ENCODE measurements at places on chromosomes 3 and 15.

- DNase-seq = no peak
Measured at GRCh38 chr3:13309004-13309403, 111.1 kb downstream of the NUP210 start.

- no peak for DNase-seq
Measured at GRCh38 chr15:53472210-53472609, 287.3 kb downstream of the WDR72 start.

GRCh38 chr3:25884981-25885380 lies 95.1 kb downstream of the OXSM start:
- DNase-seq = no peak

DNA sequence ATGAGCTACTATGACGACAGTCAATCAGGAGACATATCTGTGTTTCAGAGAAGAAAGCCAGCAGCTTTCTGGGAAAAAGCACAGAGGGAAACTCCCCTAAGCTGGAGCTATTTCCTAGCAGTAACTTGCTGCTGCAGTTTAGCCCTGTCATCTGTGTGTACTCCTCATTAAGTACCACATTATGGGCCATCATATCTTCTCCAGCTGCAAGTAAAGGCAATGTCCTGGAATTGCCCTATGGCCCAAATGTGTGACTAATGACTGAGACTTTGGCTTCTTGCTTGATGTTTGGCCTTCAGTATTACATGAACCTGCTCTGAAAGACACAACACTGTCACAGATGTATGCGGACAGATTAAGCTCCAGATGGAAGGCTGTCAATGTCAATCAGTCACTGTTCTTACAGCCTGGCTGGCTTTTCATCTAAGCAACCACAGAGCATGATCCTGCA lies 190.8 kb downstream of the FHIT start:
- no peak for DNase-seq

- no peak for DNase-seq
Measured at GRCh38 chr3:179438841-179439240, 12.4 kb downstream of the GNB4 start.

DNA sequence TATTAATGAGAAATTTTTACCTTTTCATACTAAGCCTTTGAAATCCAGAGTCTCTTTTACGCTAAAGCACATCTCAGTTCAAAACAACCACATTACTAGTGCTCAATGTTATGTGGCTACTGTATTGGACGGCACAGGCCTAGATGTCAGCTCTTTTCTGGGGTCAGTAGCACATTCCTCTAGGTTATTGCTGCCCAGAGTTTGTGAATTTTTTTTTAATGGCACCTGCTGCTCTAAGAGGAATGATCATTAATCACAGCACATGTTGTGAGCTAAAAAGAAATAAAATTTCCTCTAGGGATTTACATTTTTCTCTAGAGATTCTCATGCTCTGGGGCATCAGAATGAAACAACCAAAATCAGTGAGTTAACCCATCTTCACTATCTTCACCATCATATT lies 436.8 kb upstream of the THBS1 start:
- no peak for DNase-seq

DNA sequence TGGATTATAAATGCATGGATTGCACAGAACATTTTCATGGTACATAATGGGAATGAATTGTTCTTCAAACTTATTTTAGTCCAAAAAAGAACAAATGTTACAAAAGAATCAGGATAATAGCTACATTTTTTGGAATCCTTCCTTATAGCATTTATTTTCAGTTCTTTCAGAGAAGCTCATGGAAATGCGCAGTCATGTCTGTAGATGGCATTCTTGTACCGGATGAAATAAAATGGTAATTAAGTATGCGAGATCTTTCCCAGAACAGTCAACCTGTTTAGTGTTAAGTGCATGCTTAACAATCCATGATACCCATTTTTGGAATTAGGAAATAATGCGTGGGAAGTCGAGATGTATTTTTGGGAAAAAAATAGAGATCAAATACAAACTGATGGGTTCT lies 38.2 kb upstream of the GOLGA8B start:
- no peak for DNase-seq

GRCh38 chr15:45084163-45084562 lies 29.8 kb downstream of the DUOX2 start:
- no peak for DNase-seq

- DNase-seq = no peak
Measured at GRCh38 chr3:53628536-53629401, 134.4 kb downstream of the CACNA1D start.

DNA sequence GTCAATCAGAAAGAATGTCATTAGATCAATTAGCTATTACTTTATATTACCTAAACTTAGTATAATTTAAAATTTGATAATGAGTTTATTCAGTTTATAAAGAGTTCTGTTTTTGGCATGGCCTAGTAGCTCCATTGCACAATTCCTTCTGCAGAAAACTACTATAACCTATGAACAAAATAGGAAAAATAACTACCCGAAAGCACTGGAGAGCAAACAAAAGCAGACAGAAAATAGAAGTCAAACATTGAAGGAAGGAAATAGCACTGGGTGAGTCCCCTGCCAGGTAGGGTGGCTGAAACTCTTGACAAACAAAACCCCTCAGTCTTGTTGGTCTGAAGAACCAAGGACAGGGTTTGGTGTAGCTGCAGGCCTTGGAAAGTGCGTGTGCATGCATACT lies 37.5 kb downstream of the CMC1 start:
- DNase-seq = no peak

- no peak for DNase-seq
Measured at GRCh38 chr3:123347691-123348264, 101.1 kb downstream of the ADCY5 start.

DNA sequence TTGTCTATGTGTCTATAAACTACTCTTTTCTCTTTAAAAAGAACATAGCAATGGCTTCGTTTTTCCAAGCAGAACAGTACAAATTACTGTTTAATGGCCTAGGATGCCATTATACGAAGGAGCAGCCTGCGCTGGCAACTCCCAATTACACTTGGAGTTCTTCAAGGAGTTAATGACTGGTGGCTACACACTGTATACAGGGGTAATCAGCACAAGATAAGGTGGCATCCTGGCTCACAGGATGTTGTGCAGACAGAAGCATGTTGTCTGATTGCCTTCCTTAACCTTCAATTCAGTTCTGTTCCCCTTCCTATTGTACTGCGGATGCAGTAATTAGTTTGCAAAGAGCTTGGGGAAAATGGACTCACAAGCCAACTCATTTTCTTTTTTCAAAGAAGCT lies 250.7 kb upstream of the ROBO2 start:
- no peak for DNase-seq

- no peak for DNase-seq
Measured at GRCh38 chr15:74328331-74329056, 39.0 kb downstream of the CYP11A1 start.

GRCh38 chr3:42600958-42601675 lies 631 bp downstream of the NKTR start:
- no peak for DNase-seq

DNA sequence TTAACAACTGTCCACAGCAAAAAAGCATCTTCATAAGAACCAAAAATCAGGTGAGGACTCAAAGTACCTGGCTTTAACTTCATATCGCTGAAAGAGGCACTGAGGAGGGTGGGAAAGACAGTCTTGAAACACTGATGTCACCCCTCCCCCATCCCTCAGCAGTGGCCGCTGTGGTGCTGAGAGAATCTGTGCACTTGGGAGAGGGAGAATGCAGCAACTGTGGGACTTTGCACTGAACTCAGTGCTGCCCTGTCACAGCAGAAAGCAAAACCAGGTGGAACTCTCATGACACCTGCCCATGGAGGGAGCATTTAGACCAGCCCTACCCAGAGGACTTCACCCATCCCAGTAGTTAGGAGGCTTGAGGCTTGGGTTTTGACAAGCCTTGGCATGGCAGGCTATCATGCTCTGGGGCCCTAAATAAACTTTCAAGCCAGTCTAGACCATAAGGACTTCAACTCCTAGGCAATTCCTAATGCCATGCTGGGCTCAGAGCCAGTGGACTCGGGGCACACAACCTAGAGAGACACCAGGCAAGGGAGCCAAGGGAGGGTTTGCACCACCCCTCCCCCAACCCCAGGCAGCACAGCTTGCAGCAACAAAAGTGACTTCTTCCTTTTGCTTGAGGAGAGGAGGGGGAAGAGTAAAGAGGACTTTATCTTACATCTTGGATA lies 6.1 kb upstream of the ZSCAN2 start:
- no peak for DNase-seq
